Left renal pelvis (tissue), 4 donors: ENCODE measurements at places on chromosomes 16 and 17. TPM values are rescaled to one million over a fixed set of nuclear protein-coding genes. Genes with fewer than 3 reads are reported as not detected.

- DNase-seq: no peak
Observed at GRCh38 chr16:2715519-2715918, 4.5 kb downstream of the PRSS27 start.

- DNase-seq: no peak
Observed at GRCh38 chr17:44707755-44708400, 587 bp upstream of the DBF4B start.

TPSB2 gene
- not detected for polyA plus RNA-seq

TMEM114 gene
- not detected for polyA plus RNA-seq

KRTAP3-1 gene
- not detected for polyA plus RNA-seq
